KG1 (cell line): ENCODE measurements at places on chromosomes 13 and 19.

DNA sequence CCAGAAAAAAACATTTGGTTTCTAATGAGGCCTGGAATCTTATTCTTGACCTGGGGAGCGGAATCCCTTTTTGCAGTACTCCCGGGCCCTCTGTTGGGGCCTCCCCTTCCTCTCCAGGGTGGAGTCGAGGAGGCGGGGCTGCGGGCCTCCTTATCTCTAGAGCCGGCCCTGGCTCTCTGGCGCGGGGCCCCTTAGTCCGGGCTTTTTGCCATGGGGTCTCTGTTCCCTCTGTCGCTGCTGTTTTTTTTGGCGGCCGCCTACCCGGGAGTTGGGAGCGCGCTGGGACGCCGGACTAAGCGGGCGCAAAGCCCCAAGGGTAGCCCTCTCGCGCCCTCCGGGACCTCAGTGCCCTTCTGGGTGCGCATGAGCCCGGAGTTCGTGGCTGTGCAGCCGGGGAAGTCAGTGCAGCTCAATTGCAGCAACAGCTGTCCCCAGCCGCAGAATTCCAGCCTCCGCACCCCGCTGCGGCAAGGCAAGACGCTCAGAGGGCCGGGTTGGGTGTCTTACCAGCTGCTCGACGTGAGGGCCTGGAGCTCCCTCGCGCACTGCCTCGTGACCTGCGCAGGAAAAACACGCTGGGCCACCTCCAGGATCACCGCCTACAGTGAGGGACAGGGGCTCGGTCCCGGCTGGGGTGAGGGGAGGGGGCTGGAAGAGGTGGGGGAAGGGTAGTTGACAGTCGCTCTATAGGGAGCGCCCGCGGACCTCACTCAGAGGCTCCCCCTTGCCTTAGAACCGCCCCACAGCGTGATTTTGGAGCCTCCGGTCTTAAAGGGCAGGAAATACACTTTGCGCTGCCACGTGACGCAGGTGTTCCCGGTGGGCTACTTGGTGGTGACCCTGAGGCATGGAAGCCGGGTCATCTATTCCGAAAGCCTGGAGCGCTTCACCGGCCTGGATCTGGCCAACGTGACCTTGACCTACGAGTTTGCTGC, at the start of gene ICAM4:
Gene ICAM4, plus strand, starts transcription at position 153 of the 935 bp plus-strand sequence. Its CDS starts 58 bp downstream, at position 211.
- no peak for DNase-seq

GRCh38 chr13:36217456-36217855, 3.1 kb upstream of the SOHLH2 start:
- DNase-seq = no peak

DNA sequence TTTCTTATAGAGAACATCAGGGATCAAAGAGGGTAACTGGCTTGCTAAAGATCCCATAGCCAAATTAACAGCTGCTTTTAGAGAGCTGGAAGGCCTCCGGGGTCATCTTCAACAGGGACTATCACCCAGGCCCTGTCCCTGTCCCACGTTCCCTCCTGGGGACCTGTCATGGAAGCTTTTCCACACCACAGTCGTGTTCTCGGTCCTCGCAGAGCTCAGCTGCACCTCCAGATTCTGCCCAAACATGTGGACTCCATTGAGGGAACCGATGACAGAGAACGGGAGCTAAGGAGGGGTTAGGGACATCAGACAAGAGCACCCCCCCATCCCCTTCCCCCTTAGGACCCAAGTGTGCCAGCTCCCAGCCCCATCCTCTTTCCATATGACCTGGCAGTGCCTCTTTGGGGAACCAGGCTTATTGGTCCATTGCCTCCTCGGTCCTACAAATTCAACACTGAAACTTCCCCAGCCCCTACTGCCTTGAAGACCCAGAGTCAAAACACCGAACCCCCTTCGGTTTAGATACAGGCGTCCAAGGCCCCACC, 568 bp downstream of the FUZ start:
- DNase-seq = no peak

- DNase-seq = no peak
Observed at GRCh38 chr19:38655148-38655824, 7.8 kb downstream of the ACTN4 start.
